ENCODE measurements at places on chromosomes 3 and 15.

DNA sequence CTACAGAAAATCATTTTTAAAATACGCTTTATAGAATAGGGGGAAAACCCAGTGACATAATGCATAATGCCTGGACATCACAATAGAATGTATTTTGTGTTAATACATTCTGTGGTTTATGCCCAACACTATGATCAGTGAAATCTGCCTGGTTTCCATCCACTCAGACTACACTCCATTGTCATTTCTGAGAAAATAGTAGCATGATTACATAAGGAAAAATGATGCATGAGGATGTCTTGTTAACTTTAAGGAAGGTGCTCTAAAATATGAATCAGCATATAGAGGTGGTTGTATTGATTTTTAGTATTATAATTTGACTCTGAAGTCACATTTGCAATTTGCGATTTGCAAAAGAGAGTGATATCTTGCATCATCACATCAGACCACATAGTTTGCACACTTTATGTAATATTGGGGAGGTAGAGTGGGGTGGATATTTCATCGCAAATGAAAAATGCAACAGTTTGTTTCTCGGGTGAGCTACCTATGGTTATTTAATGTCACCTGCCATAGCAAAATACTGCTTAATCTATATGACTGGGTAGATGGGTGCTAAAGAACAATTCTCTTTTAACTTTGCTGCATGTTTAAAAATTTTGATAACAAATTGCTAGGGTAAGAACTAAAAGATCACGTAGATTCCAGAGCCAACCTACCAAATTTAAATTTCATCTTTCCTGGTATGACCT is 403.9 kb downstream of the IL5RA start:
- DNase-seq, result no peak

DNA sequence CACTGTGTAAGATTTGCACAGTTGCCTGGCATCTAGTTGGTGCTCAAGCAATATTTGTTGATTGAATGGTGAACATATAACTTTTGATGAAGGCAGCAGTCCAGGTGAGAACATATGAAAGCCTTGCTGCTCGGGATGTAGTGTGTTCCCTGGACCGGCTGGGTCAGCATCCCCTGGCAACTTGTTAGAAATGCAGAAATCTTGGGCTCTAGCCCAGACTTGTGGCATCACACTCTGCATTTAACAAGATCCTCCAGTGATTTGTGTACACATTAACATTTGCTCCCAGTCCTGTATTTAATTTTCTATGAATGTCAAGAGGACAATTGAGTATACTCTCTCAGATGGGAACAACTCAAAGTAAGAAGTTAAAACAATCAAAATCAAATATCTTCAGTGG is 69.0 kb upstream of the SAMMSON start:
- no peak for DNase-seq

DNA sequence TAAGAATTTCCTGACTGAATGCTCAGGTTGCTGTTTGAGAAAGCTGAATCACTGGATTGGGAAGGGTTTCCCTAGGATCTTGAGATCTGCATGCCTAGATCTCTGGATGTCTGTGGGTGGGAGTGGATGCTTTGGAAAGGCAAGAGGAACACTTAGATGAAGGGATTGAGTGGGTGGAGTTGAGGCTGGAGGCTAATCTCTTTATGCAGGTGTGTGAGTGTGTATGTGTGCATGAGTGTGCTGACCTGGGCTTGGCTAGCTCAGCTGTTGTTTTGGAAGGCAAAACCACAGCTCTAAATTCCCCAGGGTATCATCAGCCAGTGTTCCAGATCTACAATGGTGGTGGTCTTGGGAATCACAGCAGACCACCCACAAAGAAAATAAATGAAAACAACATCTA is 60.5 kb downstream of the CLDN1 start:
- DNase-seq, result peak; percentile 73

DNA sequence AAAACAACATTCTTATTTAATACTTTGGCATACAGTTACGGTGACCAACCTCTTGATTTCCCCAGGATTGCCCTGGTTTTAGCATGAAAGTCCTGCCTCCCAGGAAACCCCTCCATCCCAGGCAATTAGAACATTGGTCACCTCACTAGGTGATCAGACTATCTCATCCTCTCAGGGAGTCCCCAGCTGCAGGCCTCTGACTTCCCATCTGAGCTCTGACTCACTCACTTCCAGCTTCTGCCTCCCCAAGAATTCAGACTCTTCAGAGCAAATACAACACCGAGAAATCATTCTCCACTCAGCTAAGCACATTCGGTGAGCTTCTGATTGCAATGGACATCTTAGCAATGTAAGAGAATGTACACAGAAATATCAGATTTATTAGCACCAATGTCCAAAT is 92.4 kb upstream of the HES1 start:
- DNase-seq, result no peak

DNA sequence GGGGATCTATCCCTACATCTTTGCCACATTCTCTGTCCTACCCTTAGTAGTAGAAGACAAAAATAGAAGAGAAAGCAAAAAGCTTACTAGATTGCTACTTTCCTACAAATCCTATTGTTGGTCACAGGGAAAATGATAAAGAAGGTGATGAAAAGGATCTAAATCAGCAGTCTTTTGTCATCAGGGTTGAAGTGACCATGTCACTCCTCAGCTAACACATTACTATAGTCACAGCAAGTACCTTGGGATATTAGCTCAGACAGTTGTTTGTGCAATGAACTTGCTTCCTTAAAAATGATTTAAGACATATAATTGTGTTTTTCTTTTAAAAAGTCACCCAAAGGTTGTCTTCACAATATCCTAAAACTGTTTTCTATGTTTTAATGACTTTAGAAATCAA is 6.3 kb downstream of the ST3GAL6 start:
- DNase-seq, result no peak

GRCh38 chr15:95169541-95170459 is 938.4 kb downstream of the MCTP2 start:
- no peak for DNase-seq

DNA sequence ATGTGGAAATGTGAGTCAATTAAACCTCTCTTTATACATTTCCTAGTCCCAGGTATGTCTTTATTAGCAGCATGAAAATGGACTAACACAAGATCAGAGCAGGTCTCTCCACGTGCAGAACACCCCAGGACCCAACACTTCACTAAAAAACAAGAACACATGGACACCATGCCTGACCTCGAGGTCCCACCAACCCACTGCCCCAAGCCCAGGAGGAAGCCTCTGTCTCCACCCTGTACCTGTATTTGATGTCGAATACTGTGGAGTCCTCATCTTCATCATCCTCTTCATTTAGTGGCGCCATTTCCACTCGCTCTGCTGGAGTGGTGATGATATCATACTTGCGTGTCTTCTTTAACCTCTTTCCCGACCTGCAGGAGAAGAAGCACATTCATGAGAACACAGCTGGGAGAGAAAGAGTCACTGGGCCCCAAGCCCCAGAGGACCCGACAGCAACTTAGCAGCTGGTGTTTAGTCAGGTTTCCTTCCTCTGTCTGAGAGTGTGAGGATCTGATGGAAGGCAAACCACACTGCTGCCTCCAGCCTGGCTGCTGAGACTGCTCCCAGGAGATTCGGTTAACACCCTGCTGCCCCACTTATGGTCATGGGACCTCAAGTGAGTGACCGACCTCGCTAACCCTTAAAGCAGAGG is 25.5 kb downstream of the FAM174B start:
- no peak for DNase-seq

DNA sequence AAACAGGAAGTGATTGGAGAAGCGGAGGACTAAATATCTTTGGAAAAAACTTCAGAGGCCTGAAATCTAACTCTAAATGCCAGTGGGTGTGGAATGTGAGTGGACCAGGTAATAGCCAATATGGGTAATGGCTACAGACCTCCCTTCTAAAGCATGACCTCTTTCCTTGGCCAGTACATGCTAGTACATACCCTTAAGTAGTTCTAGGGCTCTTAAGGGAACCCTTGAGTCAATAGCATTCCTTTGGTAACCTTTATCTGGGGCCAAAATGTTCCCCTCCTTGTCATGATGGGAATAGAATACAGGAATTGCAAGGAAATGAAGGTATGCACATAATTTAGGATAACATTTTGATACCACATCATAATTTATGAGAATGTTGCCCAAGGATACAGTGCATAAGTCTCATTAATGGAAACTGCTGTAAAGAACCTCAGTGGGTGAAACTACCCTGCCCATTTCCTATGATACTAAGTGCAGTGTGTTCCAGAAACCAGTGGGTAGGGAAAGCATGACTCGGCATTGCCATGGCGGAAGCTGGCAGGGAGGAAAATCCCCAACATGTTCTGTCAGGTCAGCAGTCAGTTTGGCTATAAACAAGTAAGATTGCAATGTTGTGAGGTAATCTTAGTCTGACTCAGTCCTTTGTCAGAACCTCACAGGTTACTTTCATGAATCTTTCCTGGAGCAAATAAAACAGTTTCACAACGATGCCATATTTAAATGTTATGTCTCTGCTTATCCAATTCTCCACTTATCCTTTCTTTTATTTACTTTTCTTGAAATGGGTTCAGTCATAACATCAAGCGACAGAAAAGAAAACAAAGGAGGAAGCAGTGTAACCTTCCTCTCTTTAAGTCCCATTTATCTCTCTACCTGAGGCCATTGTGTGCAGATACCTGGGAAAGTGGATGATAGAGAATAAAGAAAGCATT is 23.5 kb upstream of the RAP2B start:
- DNase-seq, result peak; percentile 79

GRCh38 chr15:69141833-69142232 is 18.6 kb upstream of the GLCE start:
- DNase-seq, result no peak

GRCh38 chr15:32941823-32942222 is 224.0 kb downstream of the GREM1 start:
- no peak for DNase-seq

DNA sequence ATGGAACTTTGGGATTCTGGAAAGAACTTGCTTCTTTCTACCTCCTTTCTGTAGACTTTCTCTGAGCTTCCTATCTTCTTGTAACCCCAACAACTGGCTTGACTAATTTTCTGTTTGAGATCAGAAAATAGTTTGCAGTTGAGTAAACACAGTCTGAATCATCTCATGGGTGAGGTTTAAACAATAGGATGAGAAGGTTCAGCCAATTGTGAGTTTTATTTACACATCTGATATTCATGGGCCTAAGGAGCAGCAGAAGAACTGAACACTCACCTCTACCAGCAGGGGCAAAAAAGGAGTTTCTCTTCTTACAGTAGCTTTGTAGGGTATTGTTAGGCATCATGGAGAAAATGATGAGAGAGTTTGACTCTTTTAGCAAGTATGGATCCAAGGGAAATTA is 54.2 kb downstream of the DTWD1 start:
- no peak for DNase-seq

DNA sequence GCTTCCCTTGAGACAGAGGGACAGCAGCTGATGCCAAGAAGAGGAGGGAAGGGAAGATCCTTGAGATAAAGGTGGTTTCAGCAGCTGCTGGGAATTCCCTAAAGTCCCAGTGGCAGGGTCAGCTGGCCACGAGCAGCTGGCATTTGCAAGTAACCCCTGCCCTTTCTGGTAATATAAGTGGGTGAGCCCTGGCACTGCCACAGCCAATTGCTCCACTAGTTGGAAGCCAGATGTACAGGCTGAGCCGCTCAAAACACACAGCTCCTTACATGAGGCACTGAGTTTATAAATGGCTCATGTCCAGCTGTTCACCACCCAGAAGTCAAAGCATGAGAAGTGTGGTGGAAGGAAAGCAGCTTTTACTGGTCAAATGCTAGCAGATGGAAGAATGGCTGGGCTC is 35.4 kb downstream of the PRR20G start:
- DNase-seq, result no peak

GRCh38 chr3:68984011-68984530 is 29.4 kb downstream of the EOGT start:
- DNase-seq, result no peak

GRCh38 chr15:77285057-77285997 is 134.6 kb downstream of the PEAK1 start:
- DNase-seq, result no peak

DNA sequence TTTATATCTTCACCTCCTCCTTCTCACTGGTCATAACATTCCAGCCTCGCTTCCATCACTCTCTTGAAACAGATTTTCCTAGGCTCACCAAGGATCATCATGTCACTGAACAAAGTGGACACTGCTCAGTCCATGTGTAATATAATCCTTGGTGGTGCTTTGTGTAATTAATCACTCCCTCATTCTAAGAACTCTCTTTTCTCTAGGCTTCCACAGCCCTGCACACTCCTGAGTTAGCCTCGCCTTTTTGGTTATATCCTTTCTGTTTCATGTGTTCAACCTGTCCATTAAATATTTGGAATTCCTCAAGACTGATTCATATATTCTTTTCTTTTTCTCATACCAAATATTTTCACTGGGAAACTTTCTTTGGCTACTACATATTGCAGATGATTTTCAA is 440.8 kb downstream of the PYDC2 start:
- DNase-seq, result no peak

GRCh38 chr3:119601154-119601553 is 3.5 kb downstream of the PLA1A start:
- no peak for DNase-seq

DNA sequence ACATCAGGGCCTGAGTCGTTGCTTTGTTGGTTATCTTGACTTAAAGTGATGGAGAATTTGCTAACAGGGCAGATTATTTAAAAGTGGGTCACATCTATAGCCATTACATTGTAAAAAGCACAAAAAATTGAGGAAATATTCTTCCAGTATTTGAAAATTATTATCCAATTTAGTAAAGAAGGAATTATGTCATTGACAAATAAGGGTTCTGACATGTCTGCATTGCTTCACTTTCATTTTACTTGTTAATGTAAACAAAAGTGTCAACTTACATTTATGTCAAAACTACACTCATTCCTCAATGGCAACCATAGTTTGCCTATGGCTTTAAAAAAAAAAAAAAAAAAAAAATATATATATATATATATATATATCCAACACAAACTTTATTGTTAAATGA is 3.4 kb upstream of the PARP14 start:
- DNase-seq, result no peak

GRCh38 chr15:57732526-57733331 is 26.2 kb downstream of the POLR2M start:
- peak; percentile 75 for DNase-seq

DNA sequence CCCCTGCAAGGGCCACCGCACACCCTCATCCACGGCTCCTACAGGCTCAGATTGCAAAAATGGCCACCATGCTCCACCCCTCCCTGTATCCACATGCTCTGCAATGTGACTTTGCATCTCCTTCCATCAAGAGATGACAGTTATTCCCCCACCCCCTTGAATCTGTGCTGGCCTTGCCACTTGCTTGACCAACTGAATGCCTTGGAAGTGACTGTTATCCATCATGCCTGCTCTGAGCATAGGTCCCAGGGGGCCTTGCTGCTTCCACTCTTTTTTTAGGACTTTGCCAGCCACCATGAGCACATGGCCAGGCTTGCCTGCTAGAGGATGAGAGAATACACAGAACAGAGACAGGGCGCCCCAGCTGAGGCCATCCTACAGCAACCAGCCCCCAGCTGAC is 13.6 kb downstream of the HAPLN3 start:
- DNase-seq, result no peak

Data from T47D (cell line).